HepG2 (cell line): ENCODE measurements at places on chromosomes 11 and 22. TPM values are rescaled to one million over a fixed set of nuclear protein-coding genes. Genes with fewer than 3 reads are reported as not detected.

The SCGB1A1 gene
- not detected in 2 replicates for polyA plus RNA-seq

The ZNF195 gene
- polyA plus RNA-seq, result 12.7 and 17.3 TPM in 2 replicates

DNA sequence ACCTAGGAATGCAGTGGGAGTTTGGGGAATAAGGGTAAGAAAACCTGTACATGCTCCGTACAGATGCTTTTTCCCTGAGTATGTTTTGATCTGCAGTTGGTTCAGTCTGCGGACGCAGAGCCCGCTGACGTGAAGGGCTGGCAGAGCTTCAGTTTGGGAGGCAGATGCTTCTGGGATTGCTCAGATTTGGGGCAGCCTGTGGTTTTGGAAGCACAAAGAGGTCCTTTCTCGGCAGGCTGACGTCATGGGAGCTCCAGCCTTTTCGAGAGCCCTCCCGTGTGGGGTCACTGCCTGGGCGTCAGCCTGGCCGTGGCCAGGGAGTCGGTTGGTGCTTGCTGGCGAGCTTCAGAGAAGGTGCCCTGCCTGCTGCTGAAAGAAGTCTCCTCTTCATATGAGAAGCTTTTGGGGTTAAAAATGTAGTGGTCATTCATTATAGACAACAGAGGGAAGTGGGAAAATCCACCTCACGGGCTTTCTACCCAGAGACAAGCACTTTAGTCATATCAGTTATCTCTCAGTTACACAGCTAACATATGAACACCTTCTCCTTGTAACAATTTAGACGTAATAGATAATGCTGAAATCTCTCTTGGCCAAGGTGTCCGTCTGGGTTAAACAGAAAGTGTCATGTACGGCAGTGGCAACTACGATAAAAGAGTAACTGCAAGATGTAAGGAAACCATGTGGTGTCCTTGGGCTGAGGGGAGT is 26.8 kb downstream of the TPCN2 start:
- DNase-seq, result no peak

DNA sequence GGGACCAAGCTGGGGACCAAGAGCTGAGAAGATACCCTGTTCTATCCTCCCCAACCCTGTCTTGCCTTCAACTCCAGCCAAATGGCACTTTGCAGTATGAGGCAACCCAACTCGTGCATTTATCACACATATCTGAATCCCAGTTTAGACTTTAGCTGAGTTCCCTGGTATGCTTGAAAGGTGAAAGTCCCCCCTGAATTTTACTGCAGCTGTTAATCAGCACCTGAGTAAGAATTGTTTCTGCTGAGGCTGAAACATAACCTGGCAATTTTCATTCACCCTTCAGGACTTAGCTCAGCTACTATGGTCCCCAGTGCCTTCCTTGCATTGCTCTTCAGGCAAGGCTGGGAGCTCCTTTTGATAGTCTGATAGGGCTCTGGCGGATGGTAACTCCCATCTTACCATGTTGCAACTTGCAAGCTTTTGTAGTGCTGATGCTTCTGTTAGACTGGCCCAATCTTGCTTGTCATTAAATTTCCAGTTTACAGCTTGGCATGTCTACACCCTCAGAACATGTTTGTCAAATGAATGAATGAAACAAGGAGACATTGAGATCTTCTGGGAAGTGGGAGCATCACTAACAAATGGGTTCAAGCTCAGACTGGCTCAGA is 64.0 kb upstream of the SLC6A5 start:
- DNase-seq, result no peak

DNA sequence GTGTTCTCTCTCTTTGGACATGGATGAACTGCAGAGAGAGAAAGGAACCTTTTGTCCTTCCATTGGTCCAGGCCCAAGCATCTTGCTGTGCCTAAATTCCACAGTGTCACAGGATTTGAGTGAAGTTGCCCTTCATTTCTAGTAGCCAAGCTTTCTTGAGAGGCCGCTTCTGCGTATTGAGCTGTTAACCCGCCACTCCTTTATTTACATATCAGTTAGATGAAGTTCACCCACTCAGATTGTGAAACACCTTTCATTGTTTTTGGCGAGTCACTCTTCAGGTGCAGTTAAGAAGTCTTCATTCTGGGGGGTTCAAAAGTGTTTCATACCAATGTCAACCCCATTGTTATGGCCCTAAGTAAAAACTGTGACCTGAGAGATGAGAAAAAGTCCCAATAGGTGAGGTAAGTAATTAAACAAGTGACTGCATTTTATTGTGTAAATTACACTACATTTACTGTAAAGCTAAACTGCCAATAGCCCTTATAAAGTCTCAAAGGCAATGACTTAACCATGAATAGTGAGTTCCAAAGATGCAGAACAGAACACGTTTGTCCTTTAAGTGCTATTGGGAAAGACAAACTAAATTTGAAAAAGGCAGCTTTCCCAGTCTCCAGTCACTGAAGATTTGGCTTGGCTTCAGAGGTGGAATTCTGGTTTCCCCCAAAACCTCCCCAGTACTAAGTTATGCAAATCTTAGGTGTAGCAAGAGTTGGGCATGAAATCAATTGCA is 61.0 kb downstream of the APIP start:
- DNase-seq, result no peak

DNA sequence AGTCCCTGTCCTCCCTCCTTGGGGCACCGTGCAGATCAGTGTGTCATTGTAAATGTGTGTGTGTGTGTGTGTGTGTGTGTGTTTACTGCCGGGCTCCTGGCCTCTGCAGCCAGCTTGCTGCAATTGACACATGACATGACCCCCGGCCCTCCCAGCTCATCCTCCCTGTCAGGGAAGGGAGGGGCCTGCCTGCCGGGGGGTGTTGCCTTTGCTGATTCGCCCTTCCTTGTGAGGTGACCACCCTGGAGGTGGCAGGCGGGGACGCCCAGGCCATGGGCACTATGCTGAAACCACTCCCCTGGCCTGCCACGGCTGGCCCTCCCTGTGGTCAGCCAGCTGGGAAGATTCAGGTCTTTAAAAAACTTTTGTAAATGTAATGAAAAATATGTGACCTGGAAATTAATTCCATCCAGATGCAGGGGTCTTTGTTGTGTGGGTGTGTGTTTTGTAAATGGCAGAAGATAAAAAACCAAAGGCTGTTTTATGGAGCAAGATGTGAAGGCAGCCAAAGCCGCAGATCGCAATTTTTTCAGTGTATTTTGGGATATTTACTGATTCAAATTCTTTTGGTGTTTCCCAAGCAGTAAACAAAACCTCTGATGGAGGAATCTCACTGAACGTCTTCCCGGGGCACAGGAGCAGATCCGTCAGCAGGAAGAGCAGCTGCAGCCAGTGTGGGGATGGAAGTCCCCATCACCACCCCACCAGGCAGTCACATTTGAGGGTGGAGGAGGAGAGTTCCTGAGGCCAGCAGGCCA is 23.2 kb downstream of the SHISAL1 start:
- DNase-seq, result no peak

DNA sequence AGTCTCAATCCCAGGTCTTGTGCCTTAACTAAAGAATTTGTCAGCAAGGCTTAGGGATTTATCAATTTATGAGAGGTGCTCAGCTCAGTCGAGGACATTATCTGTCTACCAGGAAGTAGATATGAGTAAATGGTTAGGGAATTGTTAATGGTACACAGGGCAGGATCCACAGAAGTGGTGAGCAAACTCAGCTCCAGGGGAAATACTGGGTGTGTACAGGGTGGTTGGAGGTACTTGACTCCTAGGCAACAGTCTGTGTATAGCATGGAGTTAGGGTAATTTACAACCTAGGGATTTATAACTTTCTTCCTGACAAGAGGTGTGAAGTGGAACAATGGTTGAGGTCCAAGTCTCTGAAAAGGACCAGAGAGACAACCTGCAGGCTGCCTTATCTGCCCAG is 123.4 kb upstream of the OR9Q1 start:
- DNase-seq, result no peak

- DNase-seq, result no peak
These were observed 207.2 kb upstream of the PGR start for GRCh38 chr11:101336858-101337257.

GRCh38 chr11:1484695-1485503 is 1.7 kb downstream of the MOB2 start:
- no peak for DNase-seq

GRCh38 chr22:17896586-17896985 is 122.3 kb upstream of the BID start:
- no peak for DNase-seq

DNA sequence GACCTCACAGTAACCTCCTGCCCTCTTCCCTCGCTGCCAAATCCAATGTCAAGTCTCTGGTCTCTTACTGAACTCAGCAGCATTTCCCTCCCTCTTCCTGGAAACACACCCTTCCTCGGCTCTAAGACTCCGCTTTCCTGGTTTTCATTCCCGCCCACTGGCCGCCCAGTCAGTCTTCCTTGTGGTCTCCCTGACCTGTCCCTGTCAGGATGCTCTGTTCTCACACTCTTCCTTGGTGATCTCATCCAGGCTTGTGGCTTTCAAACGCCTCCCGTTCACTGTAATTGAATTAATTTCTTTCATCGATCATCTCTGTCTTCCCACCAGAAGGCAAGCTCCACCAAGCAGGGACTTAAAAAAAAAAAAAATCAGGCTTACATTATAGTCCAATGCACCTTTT is 33.5 kb downstream of the MYO18B start:
- no peak for DNase-seq
